ENCODE measurements at places on chromosomes 2 and 18. TPM values are rescaled to one million over a fixed set of nuclear protein-coding genes. Genes with fewer than 3 reads are reported as not detected.

Gene THSD7B
- not detected for total RNA-seq

Gene ANTXR1
- 181 TPM for total RNA-seq

Gene LOXHD1
- 25.5 TPM for total RNA-seq

GRCh38 chr2:149446748-149447147 lies 116.4 kb downstream of the LYPD6 start:
- no peak for DNase-seq

Gene FBXO41
- 11.5 TPM for total RNA-seq
